ENCODE measurements at places on chromosomes 2 and 18.

- peak; percentile 86 for DNase-seq
These were observed 19.2 kb downstream of the MOGAT1 start for GRCh38 chr2:222690564-222691200.

- DNase-seq: no peak
These were observed 68.8 kb upstream of the TMEM87B start for GRCh38 chr2:111986116-111986900.

DNA sequence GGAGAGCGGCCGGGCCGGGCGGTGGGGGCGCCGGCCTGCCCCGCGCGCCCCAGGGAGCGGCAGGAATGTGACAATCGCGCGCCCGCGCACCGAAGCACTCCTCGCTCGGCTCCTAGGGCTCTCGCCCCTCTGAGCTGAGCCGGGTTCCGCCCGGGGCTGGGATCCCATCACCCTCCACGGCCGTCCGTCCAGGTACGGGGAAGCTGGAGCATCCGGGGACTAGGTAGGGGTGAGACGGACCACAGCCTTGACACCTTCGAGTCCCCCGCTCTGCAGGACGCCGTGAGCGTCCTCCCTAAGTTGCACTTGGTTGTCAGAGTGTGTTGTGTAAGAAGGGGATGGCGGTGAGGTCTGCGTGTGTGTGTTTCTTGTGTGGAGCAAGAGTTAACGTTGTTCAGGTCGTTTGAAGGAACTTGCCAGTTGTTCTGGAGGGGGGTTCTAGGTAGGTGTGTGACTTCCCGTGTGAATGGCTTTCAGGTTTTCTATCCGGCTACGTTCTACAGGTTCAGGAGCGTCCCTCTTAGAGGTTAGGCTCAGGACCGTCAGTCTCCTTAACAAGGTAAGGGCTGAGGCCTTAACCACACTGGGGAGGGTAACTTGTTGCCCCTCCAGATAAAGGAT lies 393 bp downstream of the IL1R1 start:
- DNase-seq: no peak

DNA sequence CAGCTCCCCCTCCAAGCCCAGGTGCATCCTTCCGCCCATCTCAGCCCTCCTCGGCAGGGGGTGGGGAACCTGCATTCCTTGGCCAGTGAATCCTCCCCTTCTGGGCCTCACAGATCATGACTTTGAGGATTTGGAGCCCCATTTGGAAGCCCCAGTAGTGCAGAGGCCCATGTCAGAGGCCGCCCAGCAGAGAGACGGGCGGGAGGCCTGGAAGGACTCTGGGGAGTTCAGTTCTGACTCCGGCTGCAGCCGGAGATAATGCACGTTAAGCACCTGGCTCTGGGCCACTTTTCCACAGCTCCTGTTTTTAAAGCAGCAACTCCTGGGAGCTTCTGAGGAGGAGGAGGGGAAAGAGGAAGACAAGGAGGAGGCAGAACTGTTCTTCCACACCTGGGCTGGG lies 14.9 kb downstream of the ATOH8 start:
- DNase-seq: no peak

DNA sequence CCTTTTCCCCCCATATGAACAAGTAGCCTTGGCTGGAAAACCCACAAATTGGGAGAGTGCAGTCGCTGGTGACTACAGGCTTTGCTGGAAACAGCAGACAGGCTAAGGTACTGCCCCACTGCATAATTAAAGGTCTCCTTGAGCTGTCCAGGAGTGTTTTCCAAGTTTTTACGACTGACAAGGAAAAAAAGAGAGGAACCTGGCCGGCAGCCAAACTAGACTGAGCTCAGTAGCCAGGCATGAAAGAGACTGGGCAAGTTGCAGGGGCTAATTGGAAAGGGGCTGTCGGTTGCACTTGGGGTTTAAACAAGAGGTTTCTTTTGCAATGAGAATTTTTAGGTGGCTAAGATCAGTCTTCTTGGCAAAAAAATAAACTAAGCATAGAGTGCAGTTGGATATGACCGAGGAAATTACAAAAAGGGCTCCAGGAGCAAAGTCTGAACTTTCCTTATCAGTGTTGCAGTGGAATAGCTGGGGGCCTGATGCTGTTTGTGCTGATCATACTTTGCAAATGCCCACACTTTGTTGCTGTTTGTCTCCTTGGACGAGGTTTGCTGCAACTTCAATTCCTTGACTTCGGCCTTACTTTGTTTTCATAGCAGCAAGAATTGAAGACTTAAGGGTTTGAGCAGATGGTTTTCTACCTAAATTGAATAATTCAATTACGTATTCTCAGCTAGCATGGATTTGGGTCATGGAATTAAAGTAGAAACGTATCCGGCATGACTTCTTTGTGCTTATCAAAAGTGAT lies 2.1 kb downstream of the GULP1 start:
- peak; percentile 87 for DNase-seq

GRCh38 chr2:142973822-142974207 lies 96.4 kb downstream of the KYNU start:
- no peak for DNase-seq

DNA sequence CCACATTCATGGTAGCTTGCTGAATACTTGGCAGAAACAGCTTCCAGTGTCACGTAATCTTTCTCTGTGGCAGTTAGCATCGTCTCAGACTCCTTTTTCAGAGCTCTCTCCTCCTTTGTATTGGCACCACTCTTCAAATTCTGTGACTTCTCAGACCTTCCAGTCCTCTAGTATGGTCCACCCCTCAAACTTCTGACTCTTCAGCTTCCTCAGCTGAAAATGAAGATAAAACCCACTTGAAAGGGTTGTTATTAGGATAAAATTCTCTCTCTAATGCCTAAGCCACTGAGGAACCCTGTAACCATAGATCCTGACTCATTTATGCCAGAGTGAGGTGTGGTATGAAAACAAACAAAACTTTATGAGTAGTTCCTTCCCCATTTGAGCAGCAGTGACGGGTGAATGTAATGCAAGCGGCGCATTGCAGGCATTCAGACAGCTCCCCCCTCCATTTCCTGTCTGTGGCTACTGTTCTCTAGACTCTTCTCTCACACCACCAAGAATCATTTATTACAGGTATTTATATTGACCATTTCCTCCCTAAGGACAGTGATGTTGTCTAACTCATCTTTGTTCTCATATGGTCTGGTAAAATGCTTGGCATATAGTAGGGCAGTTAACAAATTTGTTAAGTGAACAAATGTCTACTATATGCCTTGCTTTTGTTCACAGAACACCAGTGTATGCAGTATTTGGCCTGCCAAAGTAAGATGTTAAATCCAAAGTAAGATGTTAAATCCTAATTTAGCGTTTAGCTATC lies 35.3 kb downstream of the GALNT1 start:
- peak; percentile 69 for DNase-seq

DNA sequence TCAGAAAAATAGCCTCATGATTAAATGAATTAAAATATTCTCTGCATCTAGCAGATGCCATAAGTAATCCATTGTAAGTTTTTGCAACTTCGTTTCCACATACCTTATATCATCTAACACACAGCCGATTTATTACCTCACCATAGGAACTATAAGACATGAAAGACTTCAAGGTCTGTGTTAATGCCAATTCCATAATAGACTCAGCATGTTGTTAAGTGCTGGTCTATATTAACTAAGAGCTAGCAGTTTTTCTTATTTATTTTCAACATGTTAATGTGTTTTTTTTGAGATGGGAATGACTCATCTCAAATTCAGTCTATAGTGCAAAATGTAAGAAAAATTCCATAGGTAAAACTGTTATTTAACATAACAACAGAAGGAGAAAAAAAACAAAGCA lies 243.9 kb upstream of the GULP1 start:
- no peak for DNase-seq

GRCh38 chr2:106096299-106097037 lies 97.6 kb downstream of the UXS1 start:
- no peak for DNase-seq

- DNase-seq: no peak
These were observed 15.5 kb downstream of the WDFY1 start for GRCh38 chr2:223929571-223930102.

DNA sequence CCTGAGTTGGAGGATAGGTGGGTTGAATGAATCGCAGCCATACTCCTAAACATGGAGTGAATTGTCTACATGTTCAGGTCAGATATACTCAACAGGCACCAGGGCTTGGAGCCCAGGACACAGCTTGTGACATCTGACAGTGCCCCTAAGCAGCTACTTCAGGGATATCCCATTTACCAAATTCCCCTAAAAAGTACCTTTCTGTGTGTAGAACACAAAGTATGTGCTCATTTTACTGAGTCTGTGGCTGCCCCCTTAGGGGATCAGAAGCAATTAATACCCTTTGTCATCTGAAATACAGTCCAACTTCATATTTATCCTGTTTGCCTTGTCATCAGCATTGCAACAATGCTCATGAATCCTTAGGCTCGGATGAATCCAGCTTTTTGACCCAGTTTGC lies 20.8 kb downstream of the TNFRSF11A start:
- DNase-seq: no peak

GRCh38 chr2:150081775-150082481 lies 405.5 kb downstream of the RND3 start:
- no peak for DNase-seq

- DNase-seq: no peak
These were observed 164.2 kb upstream of the TMEM200C start for GRCh38 chr18:6059551-6059950.

GRCh38 chr2:145194673-145195072 lies 674.8 kb upstream of the ZEB2 start:
- DNase-seq: no peak
